ENCODE measurements at places on chromosomes 1 and 21.

DNA sequence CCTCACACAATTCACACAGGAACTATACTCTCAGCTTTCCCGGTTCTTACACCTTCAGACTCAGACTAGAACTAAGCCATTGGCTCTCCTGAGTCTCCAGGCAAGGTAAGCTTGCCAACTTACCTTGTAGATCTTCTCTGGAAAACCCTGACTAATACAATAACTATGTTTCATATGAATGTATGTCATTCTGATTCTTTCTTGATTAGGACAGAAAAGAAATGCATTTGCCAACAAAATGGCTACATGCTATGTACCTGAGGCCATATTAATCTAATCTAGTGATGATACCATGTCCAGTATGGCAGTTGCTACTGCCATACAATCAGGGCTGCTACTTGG is 9.8 kb upstream of the ZSWIM5 start:
- DNase-seq, result no peak

GRCh38 chr1:231315887-231316286 is 21.8 kb downstream of the EXOC8 start:
- peak; percentile 17 for DNase-seq

GRCh38 chr1:229258757-229259060 is 12.2 kb upstream of the RAB4A start:
- no peak for DNase-seq

DNA sequence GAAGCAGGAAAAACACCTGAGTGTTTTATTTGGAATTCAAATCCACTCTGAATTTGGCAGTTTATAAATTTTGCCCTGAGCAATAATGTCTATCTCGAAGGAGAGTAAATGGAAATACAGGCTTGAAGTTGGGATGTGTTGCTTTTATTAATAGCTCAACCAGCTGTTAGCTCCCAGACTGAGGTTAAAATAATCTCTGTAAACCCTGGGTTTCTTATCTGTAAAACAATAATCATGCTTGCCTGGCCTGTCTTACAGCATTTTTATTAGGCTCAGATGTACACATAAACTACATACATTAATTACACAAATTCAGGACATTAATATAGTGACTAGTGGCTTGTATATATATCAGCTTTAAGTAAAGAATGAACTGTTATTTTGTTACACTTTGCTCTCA is 148.5 kb downstream of the GALNT2 start:
- DNase-seq, result no peak

- DNase-seq, result no peak
Measured at GRCh38 chr1:148318904-148319242, 164.2 kb downstream of the PPIAL4G start.

GRCh38 chr1:59265622-59266021 is 31.3 kb upstream of the FGGY start:
- DNase-seq, result no peak

DNA sequence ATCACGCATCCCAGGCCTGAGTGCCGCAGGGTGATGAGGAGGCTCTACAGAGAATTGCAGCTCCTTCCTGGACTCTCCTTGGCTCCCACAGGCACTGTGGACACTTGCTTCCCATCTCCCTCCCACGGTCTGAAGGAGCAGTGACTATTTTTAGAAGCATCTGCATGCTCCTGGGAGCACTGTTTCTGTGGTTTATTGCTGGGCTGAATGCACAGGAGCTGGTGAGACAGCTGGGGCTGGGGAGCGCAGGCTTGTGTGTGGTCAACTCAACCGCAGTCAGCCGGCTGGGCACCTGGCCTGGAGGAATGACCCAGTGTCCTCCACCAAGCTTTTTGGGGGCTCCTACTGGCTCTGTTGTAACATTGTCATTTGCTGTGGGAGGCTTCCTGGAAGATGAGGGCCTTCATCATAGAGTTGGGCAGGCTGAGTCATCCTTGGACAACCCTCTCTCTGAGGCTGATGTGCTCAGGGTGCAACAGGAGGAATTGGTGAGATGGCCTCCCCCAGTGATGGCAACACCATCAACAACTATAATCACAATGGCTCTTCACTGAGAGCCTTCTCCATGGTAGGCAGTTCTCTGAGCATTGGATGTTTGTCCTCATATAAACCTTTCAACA is 1.7 kb downstream of the NFASC start:
- no peak for DNase-seq

GRCh38 chr1:121471523-121471922 is 286.7 kb downstream of the SRGAP2C start:
- DNase-seq, result no peak

DNA sequence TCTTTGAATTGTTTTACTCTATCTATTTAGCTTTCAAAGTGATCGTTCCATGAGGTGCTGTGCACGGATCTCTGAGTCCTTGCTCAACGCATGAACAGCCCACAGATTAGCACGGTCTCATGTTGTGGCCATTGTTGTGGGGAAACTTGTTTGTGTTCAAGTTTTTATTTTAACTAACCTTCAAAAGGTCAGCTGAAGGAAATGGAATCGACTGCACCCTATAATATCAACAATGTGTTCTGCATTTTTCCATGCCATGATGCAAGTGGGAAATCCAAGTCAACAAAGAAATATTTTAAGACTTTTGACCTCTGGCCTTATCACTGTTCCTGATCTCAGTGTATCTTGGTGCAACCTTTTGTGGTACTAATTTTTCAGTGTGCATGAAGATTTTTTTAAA is 6.1 kb downstream of the SH2D1B start:
- DNase-seq, result no peak

- no peak for DNase-seq
Measured at GRCh38 chr21:35265170-35265877, 216.2 kb upstream of the RUNX1 start.

DNA sequence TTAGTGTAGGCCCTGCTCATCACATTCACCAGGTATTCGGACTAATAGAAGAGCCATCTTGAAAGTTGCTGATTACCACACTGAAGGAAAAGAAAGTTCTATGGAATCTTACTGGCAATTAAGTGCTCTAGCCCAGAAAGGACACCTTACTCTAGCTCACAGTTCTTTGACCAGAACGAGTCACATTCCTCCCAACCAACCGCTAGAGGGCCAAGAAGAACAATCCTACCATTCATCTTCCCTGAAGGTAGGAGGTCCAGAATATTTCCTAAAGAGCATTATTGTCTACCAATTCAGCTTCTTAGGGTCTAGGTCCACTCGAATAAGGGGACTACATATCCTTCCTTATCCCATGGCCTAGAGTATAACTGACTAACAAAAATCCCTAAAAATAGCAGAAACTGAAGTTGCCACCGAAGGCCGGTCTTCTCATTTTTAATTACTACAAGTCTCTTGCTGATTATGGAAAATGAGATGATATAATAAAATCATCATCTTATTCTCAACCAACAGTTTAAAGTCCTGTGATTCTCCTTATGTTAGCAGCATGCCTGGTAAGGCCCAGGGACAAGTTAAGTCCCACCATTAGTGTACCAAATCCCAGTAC is 2.7 kb upstream of the FMO1 start:
- DNase-seq, result peak; percentile 28

DNA sequence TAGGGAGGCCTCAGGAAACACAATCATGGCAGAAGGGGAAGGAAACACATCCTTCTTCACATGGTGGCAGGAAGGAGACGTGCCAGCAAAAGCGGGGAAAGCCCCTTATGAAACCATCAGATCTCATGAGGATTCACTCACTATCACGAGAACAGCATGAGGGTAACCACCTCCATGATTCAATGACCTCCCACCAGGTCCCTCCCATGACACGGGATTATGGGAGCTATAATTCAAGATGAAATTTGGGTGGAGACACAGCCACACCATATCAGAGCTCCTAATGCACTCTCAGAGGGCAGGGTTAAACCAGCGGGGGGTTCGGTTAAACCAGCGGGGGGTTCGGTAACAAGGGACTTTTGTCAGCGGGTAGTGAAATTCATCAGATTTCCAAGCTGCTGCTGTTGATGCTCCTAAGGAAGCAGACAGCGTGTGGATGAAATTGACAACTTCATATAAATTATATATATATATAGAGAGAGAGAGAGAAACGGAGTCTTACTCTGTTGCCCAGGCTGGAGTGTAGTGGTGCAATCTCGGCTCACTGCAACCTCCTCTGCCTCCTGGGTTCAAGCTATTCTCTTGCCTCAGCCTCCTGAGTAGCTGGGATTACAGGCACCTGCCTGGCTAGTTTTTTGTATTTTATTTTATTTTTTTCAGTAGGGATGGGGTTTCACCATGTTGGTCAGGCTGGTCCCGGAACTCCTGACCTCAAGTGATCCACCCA is 4.2 kb downstream of the CSTB start:
- no peak for DNase-seq

DNA sequence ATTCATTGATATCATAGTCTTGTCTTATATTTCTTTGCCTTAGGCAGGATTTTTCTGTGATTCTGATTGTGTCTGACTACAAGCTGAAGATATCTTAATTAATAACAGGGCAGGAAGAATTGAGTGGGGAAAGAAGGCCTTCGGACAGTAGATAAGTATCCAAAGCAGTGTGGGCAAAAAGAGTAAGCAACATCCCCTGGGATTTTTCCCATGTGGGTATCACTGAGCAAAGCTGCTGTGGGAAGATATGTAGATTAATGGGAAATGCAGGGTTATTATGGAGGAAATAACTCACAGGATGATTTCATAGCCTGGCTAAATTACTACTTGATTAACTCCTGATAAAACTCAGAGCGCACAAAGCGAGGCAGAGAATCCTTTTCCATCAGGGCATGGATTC is 55.7 kb downstream of the RGS5 start:
- no peak for DNase-seq

- no peak for DNase-seq
Measured at GRCh38 chr1:147177611-147178380, 5.5 kb upstream of the PRKAB2 start.
